GM23338 (cell line): ENCODE measurements at places on chromosomes 11 and 22. TPM values are rescaled to one million over a fixed set of nuclear protein-coding genes. Genes with fewer than 3 reads are reported as not detected.
A peak's percentile ranks its signal among the peaks of the same experiment; 100 is the strongest.

Gene PRODH
- total RNA-seq, result 31.9 and 67.4 TPM in 2 replicates

Gene FGF19
- total RNA-seq, result 27.4 and 36.1 TPM in 2 replicates

Gene MDK
- total RNA-seq, result 388 and 438 TPM in 2 replicates

Gene BARX2
- not detected in 2 replicates for total RNA-seq

Gene KCTD14
- total RNA-seq, result 14.2 and 19.1 TPM in 2 replicates

Gene TREH
- not detected in 2 replicates for total RNA-seq

Gene CHRNA10
- 0.58 and 1.5 TPM in 2 replicates for total RNA-seq

Gene B4GALNT4
- 55.2 and 92.6 TPM in 2 replicates for total RNA-seq

Gene SCT
- total RNA-seq, result not detected in 2 replicates

Gene MS4A3
- total RNA-seq, result not detected in 2 replicates

Gene MS4A7
- 0.07 TPM in 1 of 2 replicates, not detected in the other for total RNA-seq

Gene IGSF22
- total RNA-seq, result not detected in 2 replicates

- H3K36me3 ChIP-seq, result no peaks in the 10 kb centered on the region
- no peaks in the 10 kb centered on the region for H3K27me3 ChIP-seq
- H3K27ac ChIP-seq, result peak overlapping the region; percentile 97
- no peak for DNase-seq
These were observed 24.1 kb downstream of the LARGE1 start for GRCh38 chr22:33896154-33896553.

- H3K4me3 ChIP-seq, result no peak overlapping the region
- peaks cover 4% of the 10 kb centered on the region; the same call in 1 of the 2 replicates for H3K4me1 ChIP-seq
- no peak overlapping the region for H3K27ac ChIP-seq
These were observed 4.3 kb downstream of the POLR3H start for GRCh38 chr22:41540006-41540315.

- no peak for DNase-seq
- H3K36me3 ChIP-seq, result no peaks in the 10 kb centered on the region
- no peak overlapping the region for H3K4me3 ChIP-seq
These were observed 650.8 kb upstream of the KIRREL3 start for GRCh38 chr11:127651175-127651887.

GRCh38 chr11:32033067-32033466, 57.8 kb upstream of the RCN1 start:
- H3K27ac ChIP-seq, result no peak overlapping the region
- H3K4me3 ChIP-seq, result no peak overlapping the region
- no peaks in the 10 kb centered on the region for H3K36me3 ChIP-seq
- H3K4me1 ChIP-seq, result no peaks in the 10 kb centered on the region
- no peak for DNase-seq
- H3K27me3 ChIP-seq, result no peaks in the 10 kb centered on the region

DNA sequence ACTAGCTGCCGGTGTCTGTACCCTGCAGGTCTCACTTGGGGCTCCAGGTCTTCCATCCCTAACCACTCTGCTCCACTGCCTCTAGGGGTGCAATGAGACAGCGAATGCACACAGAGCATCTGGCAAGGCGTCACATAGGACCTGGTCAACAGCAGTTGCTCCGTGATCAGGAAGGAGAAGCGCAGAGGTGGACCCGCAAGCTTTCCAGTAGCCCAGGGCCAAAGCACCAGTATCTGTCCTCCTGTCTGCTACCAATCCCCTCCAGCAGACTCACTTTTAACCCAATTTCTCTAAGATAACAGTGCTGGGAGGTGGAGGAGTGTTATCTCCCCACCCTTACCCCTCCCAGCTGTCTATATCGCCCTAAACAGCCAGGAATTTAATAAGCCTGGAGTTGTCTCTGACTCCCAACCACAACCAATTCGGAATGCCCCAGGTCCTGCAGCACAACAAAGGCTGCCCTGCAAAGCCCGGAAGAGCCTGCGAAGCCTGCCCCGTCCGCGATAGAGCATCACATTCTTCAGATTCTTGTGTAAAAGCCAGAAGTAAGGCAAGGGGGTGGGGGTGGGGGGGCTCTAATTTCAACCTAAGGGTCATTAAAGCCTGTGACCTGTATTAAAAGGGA, 19.3 kb downstream of the MYH9 start:
- peak overlapping the region; percentile 99 for H3K27ac ChIP-seq
- H3K4me3 ChIP-seq, result peak overlapping the region; percentile 37; the same call in 1 of the 2 replicates
- H3K27me3 ChIP-seq, result no peaks in the 10 kb centered on the region
- 0 out of 2 replicates have a peak, but pooled peaks cover 5% of the 10 kb centered on the region for H3K36me3 ChIP-seq
- peak; percentile 98 for DNase-seq
- peaks cover 95% of the 10 kb centered on the region for H3K4me1 ChIP-seq

- H3K27me3 ChIP-seq, result no peaks in the 10 kb centered on the region
- DNase-seq, result no peak
- no peaks in the 10 kb centered on the region for H3K36me3 ChIP-seq
- no peak overlapping the region for H3K4me3 ChIP-seq
- no peak overlapping the region for H3K27ac ChIP-seq
These were observed 24.1 kb downstream of the CLMP start for GRCh38 chr11:123170929-123171328.

GRCh38 chr11:23370580-23371275, 510.5 kb upstream of the CCDC179 start:
- H3K36me3 ChIP-seq, result no peaks in the 10 kb centered on the region
- H3K4me3 ChIP-seq, result no peak overlapping the region
- H3K4me1 ChIP-seq, result no peaks in the 10 kb centered on the region
- no peak overlapping the region for H3K27ac ChIP-seq
- no peaks in the 10 kb centered on the region for H3K27me3 ChIP-seq

GRCh38 chr11:76892306-76892705, 31.6 kb downstream of the ACER3 start:
- no peaks in the 10 kb centered on the region for H3K36me3 ChIP-seq
- DNase-seq, result no peak
- no peaks in the 10 kb centered on the region for H3K27me3 ChIP-seq
- H3K4me1 ChIP-seq, result 0 out of 2 replicates have a peak, but pooled peaks cover 5% of the 10 kb centered on the region
- H3K4me3 ChIP-seq, result no peak overlapping the region

DNA sequence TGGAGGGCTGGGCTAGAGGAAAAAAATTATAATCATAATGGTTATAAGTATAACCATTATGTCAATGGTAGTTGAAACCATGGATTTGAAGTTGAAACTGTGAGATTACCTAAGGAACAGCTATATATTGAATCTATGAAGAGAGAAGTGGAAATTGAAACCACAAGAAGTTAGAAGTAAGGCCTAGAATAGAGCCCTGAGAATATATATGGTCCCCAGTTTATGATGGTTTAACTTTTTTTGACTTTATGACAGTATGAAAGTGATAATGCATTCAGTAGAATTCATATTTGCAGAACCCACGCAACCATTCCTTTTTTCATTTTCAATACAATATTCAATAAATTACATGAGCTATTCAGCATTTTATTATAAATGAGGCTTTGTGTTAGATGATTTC, 15.0 kb downstream of the AASDHPPT start:
- no peaks in the 10 kb centered on the region; the same call in 1 of the 2 replicates for H3K4me1 ChIP-seq
- no peaks in the 10 kb centered on the region for H3K27me3 ChIP-seq
- peaks cover 30% of the 10 kb centered on the region; the same call in 1 of the 2 replicates for H3K36me3 ChIP-seq
- DNase-seq, result no peak

- 0 out of 2 replicates have a peak overlapping the region, but pooled peaks have one; percentile 13 for H3K4me3 ChIP-seq
- peak; percentile 69 for DNase-seq
- H3K4me1 ChIP-seq, result peaks cover 91% of the 10 kb centered on the region
- peaks cover 7% of the 10 kb centered on the region; the same call in 1 of the 2 replicates for H3K27me3 ChIP-seq
These were observed 5.0 kb upstream of the DGKZ start for GRCh38 chr11:46342239-46342638.

DNA sequence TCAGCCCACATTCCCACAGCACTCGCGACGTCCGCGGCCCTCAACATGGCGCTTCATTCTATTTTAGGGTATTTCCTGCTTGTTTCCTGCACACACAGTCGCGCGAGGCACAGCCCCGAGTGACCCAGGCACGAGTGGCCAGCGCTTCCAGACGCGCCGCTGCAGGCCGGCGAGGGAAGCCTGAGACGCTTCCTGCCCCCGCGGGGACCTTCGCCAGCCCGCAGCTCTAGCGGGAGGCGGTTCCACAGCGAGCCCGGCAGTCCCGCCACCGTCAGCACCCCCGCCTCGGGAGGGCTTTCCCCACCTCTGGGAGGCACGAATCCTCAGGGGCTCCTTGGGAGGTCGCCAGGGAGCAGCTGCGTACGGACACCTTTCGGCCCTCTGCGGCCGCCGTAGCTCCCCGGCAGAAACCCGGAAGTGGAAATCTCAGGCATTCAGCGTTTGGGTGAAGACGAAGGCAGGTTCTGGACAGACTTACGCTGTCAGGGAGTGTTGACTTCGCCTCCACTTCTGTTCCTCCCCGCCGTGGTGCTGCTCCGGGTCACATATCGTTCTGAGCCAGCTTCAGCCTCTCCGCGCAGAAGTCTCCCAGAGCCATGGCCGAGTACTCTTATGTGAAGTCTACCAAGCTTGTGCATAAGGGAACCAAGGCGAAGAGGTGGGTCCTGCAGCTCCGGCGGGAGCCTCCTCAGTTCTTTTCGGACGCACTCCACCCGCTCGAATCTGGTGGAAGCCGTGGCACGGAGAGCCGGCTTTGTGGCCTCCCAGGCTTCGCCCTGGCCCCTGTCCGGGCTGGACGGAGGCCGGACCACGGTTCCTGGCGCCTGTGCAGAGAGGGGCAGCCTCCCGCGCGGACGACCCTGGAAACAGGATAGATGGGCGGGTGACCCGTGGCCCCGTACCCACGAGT, 2925.9 kb upstream of the OR11H1 start:
- no peak for DNase-seq
- H3K27ac ChIP-seq, result no peak overlapping the region
- H3K27me3 ChIP-seq, result no peaks in the 10 kb centered on the region
- no peak overlapping the region for H3K4me3 ChIP-seq
- H3K4me1 ChIP-seq, result no peaks in the 10 kb centered on the region

DNA sequence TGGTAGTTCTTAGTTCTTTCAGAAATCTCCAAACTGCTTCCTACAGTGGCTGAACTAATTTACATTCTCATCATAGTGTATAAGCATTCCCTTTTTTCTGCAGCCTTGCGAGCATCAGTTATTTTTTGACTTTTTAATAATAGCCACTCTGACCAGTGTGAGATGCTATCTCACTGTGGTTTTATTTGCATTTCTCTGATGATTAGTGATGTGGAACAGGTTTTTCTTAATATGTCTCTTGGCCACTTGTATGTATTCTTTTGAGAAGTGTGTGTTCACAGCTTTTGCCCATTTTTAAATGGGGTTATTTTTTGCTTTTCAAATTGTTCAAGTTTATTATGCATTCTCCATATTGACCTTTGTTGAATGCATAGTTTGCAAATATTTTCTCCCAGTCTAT, 459.3 kb downstream of the NTM start:
- no peaks in the 10 kb centered on the region for H3K27me3 ChIP-seq
- no peaks in the 10 kb centered on the region for H3K36me3 ChIP-seq
- no peak overlapping the region for H3K4me3 ChIP-seq
- no peak for DNase-seq
- H3K4me1 ChIP-seq, result no peaks in the 10 kb centered on the region

DNA sequence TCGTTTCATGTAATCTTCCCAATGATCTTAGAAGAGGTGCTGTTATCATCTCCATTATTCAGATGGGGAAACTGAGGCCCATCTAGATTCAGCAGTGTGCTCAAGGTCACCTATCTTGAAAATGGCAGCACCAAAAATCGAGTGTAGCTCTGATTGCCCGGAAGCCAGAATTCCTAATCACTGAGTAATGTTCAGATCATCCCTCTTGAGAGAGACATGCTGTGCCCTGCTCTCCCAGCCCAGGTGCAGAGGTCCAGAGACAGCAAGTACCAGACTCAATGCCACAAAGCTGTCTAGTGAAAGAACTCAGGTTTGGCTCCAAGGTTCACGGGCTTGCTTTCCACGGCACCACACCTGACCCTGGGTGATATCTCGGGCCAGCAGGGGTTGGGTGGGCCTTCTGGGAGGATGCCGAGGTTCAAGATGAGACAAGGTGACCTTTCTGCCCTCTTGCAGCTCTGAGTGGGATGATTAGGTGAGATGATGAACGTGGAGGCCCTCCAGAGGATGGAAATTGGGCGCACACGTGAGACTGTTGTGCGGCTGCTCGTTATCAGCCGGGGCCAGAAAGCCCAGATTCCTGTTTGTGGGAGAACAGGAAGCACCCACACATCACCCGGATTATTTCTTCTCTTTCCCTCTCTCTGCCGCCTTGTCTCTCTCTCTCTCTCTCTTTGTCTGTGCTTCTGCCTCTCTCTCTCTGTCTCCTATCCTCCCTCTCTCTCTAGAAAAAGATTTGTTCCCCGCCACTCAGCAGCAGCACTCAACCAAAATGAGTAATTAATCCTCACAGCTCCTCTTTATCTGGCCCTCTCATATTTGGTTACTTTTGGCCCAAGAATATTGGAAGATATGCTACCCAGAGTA, 19.0 kb upstream of the RASD2 start:
- H3K27me3 ChIP-seq, result no peaks in the 10 kb centered on the region
- no peak overlapping the region for H3K27ac ChIP-seq
- H3K4me1 ChIP-seq, result no peaks in the 10 kb centered on the region
- H3K4me3 ChIP-seq, result no peak overlapping the region

DNA sequence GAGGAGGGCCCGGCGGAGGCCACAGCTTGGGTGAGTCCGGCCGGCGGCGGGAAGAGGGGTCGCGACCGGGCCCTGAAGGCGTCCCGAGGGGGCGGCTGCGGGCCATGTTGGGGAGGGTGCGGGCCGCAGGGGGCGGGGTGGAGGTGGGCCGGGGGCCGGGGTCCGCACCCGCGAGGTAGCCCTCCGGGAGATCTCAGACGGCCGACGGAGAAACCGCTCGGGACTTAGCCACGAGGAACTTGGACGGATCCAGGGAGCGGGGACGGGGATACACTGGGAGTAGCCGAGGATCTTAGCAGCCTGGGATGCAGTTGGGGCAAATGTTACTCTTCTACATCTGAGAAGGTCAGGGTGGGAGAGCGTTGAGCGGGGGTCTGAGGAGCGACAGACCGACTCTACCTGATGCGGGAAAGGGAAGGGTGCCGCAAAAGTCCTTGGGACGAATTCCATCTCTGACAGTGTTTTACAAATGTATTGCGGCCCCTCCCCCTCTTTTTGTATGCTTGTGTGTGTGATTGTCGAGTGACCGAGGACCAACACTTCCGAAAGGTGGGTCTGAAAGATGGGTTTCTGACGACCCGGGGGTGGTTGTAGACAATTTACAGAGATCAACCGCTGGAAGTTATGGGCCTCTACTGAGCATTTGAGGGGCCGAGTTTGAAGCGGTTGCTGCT, 658 bp downstream of the STIP1 start:
- H3K4me3 ChIP-seq, result no peak overlapping the region
- H3K4me1 ChIP-seq, result peaks cover 13% of the 10 kb centered on the region; the same call in 1 of the 2 replicates
- H3K36me3 ChIP-seq, result peaks cover 13% of the 10 kb centered on the region
- H3K27ac ChIP-seq, result no peak overlapping the region; the same call in 1 of the 2 replicates
- no peaks in the 10 kb centered on the region for H3K27me3 ChIP-seq
- peak; percentile 48 for DNase-seq

DNA sequence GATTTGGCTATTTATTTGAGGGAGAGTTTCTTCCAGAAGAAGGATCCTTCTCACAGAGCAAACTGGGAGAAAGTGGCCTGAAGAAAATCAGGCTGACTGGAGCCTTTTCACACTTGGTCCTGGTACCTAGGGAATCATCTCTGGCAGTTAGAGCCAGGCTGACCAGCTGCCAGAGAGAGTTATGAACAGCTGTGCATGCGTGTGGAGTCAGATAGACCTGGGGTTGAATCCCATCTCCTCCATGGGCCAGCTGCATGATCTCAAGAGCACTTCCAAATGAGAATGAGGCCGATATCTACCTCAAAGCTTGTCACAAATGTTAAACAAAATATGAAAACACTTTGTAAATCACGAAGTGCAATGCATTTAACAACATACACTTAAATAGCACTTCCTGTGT, 390.0 kb downstream of the TENM4 start:
- DNase-seq, result no peak
- H3K4me1 ChIP-seq, result peaks cover 4% of the 10 kb centered on the region; the same call in 1 of the 2 replicates
- H3K36me3 ChIP-seq, result no peaks in the 10 kb centered on the region

GRCh38 chr11:86670911-86671310, 1.5 kb downstream of the ME3 start:
- H3K27me3 ChIP-seq, result peaks cover 55% of the 10 kb centered on the region
- peaks cover 9% of the 10 kb centered on the region for H3K4me1 ChIP-seq
- no peak overlapping the region for H3K27ac ChIP-seq
- no peaks in the 10 kb centered on the region for H3K36me3 ChIP-seq

- H3K4me1 ChIP-seq, result no peaks in the 10 kb centered on the region
- H3K4me3 ChIP-seq, result no peak overlapping the region
- no peaks in the 10 kb centered on the region for H3K27me3 ChIP-seq
- H3K36me3 ChIP-seq, result no peaks in the 10 kb centered on the region
- DNase-seq, result no peak
These were observed 308.7 kb downstream of the DCDC1 start for GRCh38 chr11:31060880-31061279.
